Stimulated activated CD8-positive, alpha-beta memory T cell treated with anti-CD3 and anti-CD28 coated beads, Interleukin-12 subunit alpha, Interleukin-12 subunit beta, amount 100 ng/mL, for 1 hour (primary cell): ENCODE measurements at places on chromosomes 7 and 10.

- no peak for DNase-seq
These were observed 47.7 kb upstream of the MKRN1 start for GRCh38 chr7:140526787-140527664.

GRCh38 chr10:78254013-78254412 is 220.3 kb downstream of the RPS24 start:
- no peak for DNase-seq

DNA sequence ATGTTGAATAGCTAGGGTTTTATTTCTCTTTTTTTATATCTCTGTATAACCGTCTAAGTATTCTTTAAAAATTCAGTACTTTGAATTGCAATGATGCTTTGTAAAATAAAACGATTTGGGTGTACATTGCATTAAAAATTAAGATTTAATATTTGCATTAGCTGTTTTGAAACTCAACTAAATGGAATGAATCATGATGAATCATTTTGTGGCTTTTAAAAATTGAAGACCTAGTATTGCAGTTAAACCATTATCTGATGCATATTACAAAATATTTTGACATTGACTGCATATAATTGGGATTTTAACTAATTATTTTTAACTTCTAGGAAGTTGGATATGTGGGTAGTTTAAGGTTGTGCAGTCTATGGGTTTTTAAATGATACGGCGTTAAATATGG is 314.0 kb downstream of the CDK14 start:
- DNase-seq = no peak

DNA sequence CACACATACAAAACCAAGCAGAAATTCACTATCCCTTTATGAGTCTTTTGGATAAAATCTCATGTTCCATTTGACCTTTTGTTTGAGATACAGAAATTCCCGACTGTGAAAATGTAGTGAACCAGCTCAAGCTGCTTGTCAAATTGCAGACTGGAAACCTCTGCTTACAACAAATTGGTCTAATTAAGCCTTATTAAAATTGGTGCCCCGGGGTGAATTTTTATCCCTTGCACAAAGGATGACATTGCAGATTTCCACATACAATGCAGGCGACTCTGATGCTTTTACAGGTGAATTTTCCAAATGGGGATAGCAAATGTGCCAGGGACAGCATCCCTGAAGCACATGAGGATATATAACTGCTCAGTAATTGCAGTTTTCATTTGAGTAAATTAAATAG is 257.3 kb downstream of the BMPER start:
- DNase-seq = no peak

- no peak for DNase-seq
These were observed 134.2 kb downstream of the ELFN1 start for GRCh38 chr7:1804310-1804709.

DNA sequence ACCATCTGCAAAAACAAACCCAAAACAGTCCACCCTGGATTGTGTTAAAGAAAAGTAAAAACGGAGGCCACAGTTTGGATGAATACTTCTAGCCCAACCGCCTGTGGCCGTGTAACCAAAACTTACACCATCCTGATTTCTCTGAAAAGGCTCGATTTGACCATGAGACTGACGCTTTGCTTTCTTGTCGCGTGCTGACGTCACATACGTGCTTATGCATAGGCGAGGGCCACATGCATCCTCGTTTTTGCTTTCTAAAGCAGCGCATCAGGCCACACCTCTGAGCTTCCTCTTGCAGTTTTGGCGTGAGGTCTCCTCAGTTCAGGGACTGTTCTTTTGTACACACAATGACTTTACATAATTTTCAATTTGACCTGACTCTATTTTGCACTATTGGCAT is 526.6 kb downstream of the GLRX3 start:
- no peak for DNase-seq

DNA sequence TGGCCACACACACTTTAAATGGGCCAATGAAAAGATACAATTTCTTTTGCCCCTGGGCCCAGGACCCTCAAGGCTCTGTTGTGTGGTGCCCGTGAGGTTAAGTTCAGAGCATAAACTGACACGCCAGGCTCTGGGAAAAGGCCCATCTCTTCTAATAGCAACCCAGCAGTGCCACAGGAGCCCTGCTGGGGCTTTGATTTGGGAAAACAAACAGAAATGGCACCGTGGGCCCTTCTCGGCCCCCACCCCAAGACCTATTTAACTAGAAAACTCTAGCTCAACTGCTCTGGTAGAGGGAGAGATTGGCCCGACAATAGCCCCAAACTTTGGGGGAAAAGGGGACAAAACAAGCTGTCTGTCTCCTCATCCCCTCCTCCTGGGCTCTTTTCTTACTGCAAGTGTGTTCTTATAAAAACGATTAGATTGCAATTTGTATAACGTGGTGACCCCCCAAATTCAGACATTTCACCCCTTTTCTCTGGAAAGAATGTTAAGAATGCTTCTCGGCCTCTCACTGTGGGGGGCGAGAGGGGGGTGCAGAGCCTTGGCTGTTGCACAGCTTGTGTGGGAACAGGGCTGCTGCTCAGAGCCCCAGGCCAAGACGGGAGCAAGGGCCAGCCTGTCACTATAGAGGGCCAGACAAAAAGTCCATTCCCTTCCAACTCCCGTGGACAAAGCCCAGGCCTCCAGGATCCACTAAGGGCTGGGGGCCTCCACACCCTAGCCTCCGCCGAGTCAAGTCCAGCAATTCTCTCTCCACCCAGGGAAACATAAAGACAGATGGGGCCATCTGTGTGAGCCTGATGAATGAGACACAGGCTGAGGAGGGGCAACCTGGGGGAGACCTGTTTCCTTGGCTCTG is 26.8 kb downstream of the DPCD start:
- no peak for DNase-seq

DNA sequence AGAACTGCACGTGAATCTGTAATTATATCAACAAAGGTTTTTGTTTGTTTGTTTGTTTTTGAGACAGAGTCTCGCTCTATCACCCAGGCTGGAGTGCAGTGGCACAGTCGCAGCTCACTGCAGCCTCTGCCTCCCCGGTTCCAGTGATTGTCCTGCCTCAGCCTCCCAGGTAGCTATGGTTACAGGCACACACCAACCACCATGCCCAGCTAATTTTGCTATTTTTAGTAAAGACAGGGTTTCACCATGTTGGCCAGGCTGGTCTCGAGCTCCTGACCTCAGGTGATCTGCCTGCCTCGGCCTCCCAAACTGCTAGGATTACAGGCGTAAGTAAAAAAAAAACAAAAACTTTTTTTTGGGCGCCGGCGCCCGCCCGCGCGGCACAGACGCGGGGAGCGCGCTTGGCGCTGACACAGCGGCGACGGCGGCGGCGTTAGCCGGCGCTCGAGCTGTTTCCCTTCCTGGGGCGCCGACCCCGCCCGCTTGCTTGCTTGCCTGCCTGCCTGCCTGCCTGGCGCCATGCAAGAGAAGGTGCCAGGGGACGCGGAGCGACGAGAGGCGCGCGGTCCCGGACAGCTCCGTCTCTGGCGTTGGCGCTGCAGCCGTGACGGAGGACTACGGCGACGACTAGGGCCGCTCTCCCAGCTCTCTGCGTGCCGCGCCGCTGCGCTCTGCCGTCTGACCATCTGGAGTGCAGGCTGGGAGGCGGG is 171.4 kb upstream of the NUPR2 start:
- no peak for DNase-seq

GRCh38 chr10:69483963-69484362 is 32.7 kb downstream of the TSPAN15 start:
- DNase-seq = no peak

DNA sequence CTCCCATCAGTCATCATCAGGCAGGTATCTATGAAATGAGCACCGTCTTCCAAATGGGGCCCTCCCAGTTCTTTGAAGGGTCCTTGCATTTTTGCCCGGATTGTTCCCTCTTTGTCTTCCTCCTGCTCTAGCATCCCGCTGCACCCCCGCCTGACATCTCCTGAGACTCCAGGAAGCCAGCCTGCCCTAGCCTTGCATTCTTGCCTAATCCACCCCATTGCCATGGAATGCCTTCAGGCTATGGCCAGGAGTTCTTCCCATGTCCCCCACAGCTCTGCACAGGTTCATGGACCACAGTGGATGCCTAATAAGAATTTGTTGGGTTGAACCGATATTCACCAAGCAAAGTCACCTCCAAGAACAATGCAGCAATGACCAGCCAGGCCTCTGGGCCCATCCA is 62.1 kb downstream of the ZMIZ1 start:
- no peak for DNase-seq

GRCh38 chr7:140314573-140315480 is 83.5 kb downstream of the SLC37A3 start:
- no peak for DNase-seq

DNA sequence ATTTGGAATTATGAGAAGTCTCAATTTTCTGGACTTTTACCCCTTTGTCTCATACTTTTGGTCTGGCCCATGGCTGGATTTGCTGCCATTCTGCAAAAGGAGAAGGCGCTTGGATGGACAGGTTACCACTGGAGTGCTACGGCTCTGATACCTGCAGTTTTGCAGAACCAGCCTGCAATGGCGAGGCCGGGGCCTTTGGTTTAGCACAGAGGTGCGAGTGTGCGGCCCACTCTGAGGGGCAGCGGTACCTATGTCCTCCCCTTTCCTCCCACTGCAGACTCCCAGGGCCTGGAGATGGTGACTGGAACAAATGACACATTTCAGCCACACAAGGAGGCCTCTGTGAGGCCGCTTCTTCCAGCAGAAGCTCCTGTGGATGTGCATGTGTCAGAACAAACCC is 11.9 kb downstream of the ZNF777 start:
- no peak for DNase-seq

DNA sequence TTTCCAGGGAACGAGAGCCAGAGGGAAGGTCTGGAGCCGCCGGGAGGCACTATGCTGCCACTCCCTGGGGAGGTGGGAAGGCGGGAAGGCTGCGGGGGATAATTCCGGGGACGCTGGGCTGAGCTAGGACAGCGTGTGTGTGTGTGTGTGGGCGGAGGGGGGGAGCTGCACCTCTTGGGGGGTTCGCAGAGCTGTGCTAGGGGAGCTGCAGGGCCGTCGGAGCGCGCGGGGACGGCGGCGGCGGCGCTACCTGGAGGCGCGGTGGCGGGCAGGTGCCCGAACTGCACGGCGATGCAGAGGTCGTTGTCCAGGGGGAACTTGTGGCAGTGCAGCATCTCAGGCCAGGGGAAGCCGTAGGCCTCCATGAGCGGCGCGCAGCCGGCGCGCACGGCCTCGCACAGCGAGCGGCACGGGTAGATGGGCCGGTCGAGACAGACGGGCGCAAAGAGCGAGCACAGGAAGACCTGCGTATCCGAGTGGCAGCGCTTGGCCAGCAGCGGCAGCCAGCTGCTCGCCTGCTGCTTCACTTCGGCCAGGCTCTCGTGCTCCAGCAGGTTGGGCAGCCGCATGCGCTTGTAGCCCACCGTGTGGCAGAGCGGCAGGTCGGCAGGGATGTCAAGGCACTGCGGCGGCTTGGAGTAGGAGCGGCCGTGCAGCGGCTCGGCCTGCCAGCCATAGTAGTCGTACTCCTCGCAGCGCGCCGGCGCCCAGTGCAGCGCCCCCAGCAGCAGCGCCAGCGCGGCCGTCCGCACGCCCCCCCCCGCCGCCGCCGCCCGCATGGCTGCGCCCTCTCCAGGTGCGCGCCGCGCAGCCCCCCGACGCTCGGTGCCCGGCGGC is 526 bp downstream of the SFRP5 start:
- no peak for DNase-seq

DNA sequence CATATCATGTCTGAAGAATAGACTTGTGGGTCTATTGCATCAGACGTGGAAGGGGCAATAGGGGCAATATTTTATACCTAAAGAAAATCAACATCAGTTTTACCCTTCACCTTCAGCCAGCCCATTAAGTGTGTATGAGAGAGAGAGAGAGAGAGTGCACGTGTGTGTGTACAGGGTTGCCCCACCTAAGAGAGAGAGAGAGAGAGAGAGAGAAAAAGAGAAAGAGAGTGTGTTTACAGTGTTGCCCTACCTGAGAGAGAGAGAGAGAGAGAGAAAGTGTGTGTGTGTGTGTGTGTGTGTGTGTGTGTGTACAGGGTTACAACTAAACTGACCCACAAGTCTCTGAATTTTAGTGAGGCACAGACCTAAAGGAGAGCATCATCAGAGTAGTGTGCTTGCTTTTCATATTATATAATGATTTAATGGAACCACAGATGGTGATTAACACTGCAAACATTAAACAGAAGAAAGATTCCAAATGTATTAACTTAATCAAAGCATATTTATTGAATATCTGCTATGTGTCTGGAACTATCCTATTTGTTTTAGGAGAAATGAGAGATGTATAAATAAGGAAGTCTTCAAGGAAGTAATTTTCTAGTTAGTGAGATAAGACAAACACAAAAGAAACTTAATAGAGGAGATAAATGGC is 66.8 kb downstream of the CD36 start:
- no peak for DNase-seq

DNA sequence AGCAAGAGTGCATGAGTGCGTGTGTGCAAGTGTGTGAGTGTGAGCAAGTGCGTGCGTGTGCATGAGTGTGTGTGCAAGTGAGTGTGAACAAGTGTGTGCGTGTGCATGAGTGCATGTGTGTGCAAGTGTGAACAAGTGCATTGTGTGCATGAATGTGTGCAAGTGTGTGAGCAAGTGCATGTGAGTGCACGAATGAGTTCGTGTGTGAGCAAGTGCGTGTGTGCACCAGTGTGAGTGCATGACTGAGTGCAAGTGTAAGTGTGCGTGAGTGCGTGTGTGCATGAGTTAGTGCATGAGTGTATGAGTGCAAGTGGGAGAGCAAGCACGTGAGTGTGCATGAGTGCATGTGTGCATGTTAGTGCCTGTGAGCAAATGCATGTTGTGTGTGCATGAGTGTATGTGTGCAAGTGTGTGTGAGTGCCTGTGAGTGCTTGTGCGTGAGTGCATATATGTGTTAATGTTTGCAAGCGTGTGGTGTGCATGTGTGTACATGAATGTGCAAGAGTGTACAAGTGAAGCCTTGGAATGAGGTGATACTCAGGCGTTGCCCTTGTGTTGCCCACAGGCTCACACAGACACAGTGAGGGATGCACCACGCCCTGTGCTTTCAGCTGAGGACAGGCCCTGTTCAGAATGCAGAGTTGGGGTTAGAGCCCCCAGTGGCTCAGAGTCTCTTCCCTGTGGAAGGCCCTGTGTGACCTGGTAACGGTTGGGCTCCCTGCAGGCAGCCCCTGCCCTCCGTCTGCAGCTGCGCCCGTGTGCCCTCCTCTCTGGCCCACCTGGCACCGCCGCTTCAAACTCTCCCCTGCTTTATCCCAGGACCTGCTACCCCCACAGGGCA is 97.1 kb downstream of the NKX6-2 start:
- no peak for DNase-seq

- DNase-seq = no peak
These were observed 5.0 kb downstream of the HBP1 start for GRCh38 chr7:107173691-107174406.

DNA sequence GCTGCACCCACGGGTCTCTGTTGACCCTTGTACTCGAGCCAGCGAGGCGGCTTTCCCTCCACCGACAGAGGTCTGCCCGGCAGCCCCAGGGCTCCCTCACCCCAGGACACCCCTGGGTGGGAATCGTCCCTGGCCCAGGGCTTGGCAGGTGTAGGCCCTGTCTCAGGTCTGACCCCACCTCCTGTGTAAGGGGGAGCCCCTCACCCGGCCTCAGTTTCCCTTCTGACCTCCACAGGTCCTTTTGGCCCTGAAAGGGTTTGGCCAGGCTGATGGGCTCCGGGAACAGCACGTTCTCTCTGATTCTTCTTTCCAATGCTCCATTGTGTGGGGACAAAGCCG is 25.0 kb upstream of the ELFN1 start:
- no peak for DNase-seq
